MCF 10A (cell line): ENCODE measurements at places on chromosomes 2 and 18. TPM values are rescaled to one million over a fixed set of nuclear protein-coding genes. Genes with fewer than 3 reads are reported as not detected.

Gene FOXD4L1
- total RNA-seq, result 0.63 and 0.98 TPM in 2 replicates

Gene CASP8
- total RNA-seq, result 32.8 and 35.2 TPM in 2 replicates

Gene SLC16A14
- 0.56 and 1.8 TPM in 2 replicates for total RNA-seq

Gene HMSD
- total RNA-seq, result not detected in 2 replicates

Gene ERMN
- not detected in 2 replicates for total RNA-seq

Gene ERICH2
- 7.2 and 22.4 TPM in 2 replicates for total RNA-seq

Gene STAT4
- 0.83 and 1.4 TPM in 2 replicates for total RNA-seq

Gene SRBD1
- total RNA-seq, result 17.3 and 18.2 TPM in 2 replicates

Gene RBM44
- total RNA-seq, result 0.15 and 0.23 TPM in 2 replicates

Gene ANTXR1
- total RNA-seq, result 33.1 and 33.8 TPM in 2 replicates

Gene KCNS3
- total RNA-seq, result 0.84 and 1.7 TPM in 2 replicates

Gene TNFAIP6
- 1.8 and 3.7 TPM in 2 replicates for total RNA-seq

Gene EGR4
- total RNA-seq, result 0.22 and 0.37 TPM in 2 replicates

Gene LRP2
- 0.02 and 0.07 TPM in 2 replicates for total RNA-seq

Gene ALPI
- not detected in 2 replicates for total RNA-seq

Gene GALNT3
- 20.2 and 24.2 TPM in 2 replicates for total RNA-seq

Gene ANKRD30BL
- total RNA-seq, result not detected in 2 replicates

Gene TBR1
- total RNA-seq, result 0.12 and 0.26 TPM in 2 replicates

Gene KCTD1
- 29.5 and 37.9 TPM in 2 replicates for total RNA-seq

Gene TRIM43
- total RNA-seq, result not detected in 2 replicates

Gene DOK6
- not detected in 2 replicates for total RNA-seq

Gene UGT1A5
- not detected in 2 replicates for total RNA-seq

Gene GCKR
- not detected in 2 replicates for total RNA-seq

Gene CLHC1
- 32.8 and 35.4 TPM in 2 replicates for total RNA-seq
